ENCODE measurements at places on chromosomes 16 and 17.

DNA sequence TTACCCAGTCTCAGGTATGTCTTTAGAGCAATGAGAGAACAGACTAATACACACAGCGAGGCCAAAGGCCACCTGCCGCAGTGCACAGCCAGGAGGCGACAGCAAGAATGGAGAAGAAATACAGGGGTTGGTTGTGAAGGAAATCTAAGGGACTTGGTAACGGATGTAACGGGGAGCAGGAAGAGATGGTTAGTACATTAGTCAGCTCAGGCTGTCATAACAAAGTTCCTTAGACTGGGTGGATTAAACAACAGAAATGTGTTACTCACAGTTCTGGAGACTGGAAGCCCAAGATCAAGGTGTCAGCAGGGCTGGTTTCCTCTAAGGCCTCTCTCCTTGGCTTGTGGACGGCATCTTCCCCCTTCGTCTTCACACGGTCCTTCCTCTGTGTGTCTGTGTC lies 47.1 kb downstream of the TVP23C start:
- peak; percentile 67 for DNase-seq

GRCh38 chr16:979147-979546 lies 2.4 kb upstream of the SOX8 start:
- DNase-seq = no peak

DNA sequence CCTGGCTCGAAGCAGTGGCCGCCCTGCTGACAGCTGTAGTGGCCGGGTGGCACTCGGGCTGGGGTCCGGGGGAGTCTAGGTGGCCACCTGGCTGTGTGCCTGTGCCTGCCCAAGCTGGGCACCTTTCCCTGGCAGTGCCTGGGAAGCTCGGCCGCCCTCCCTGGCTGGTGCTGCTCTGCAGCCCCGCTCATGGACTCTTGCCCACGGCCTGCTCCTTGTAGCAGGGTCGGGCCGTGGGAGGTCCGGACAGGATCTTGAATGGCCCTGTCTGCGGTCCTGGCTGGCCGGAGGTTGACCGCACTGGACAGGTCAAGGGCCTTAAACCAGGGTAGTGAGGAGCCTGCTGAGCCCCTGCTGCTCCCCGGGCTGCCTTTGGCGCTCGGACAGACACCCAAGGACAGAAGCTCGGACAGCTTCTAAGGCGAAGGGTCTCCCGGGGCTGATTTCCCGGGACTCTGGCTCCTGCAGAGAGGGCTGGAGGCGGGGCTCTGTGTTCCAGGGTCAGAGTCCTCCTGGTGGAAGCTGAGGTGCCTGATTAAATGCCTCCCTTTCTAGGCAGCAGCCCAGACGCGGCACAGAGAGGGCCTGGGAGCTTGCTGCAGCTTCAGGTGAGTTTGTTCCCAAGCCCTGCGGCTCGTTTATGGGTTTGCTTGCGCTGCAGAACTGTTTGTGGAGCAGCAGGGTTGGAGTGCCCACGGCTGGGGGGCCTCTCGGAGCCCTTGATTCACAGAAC lies 6.0 kb downstream of the CAPN15 start:
- no peak for DNase-seq

- DNase-seq = no peak
These were observed 78.5 kb upstream of the CLEC3A start for GRCh38 chr16:77943801-77944200.

- DNase-seq = no peak
These were observed 9.9 kb downstream of the ANKRD40 start for GRCh38 chr17:50697663-50698272.

GRCh38 chr17:20156196-20157000 lies 147.2 kb downstream of the SPECC1 start:
- peak; percentile 50 for DNase-seq

DNA sequence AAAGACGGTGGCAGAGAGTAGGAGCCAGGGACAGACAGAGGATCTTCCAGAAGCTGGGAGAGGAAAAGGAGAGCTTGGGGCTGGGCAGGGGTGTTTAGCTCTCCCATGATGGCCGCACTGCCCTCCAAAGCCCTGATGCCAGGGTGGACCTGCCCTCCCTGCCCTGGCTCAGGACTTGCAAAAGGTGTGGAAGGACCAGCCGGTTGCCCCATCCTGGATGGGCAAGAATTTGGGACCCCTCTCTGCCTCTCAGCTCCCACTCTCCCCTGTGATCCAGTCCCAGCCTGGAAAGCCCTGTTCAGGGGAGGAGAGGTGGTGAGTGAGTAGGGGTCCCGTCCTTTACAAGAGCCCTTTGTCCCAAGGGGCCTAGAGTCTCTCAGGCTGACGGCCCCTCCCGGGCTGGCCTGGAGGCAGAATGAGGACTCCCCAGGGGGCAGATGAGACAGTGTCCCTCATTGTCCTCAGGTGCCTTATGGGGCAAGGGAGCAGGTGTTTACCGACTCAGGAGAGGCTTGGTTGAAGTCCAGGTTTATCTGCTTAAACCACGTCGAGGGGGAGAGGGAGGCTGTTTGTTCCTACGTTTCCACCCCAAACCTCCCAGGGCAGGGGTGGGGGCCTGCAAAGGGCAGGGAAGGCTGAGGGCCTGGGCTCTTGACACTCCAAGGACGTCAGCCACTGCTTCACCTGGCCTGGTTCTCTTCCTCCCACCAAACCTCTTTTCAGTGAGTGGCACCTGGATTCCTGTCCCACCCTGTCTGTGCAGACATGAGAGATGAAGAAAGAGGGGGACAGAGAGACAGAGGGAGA lies 19.3 kb upstream of the ITGA3 start:
- DNase-seq = no peak

- DNase-seq = peak; percentile 87
These were observed 129.6 kb downstream of the CPPED1 start for GRCh38 chr16:12674071-12674470.

DNA sequence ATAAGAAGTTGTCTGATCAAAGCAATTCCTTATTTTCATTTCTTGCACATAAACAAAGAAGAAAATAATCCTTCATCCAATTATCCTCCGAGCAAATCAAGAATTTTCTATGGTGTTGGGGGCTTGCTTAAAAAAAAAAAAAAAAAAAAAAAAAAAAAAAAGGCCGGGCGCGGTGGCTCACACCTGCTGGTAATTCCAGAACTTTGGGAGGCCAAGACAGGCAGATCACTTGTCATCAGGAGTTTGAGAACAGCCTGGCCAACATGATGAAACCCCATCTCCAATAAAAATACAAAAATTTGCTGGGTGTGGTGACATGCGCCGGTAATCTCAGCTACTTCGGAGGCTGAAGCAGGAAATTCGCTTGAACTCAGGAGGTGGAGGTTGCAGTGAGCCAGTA lies 19.3 kb downstream of the CNP start:
- DNase-seq = no peak

DNA sequence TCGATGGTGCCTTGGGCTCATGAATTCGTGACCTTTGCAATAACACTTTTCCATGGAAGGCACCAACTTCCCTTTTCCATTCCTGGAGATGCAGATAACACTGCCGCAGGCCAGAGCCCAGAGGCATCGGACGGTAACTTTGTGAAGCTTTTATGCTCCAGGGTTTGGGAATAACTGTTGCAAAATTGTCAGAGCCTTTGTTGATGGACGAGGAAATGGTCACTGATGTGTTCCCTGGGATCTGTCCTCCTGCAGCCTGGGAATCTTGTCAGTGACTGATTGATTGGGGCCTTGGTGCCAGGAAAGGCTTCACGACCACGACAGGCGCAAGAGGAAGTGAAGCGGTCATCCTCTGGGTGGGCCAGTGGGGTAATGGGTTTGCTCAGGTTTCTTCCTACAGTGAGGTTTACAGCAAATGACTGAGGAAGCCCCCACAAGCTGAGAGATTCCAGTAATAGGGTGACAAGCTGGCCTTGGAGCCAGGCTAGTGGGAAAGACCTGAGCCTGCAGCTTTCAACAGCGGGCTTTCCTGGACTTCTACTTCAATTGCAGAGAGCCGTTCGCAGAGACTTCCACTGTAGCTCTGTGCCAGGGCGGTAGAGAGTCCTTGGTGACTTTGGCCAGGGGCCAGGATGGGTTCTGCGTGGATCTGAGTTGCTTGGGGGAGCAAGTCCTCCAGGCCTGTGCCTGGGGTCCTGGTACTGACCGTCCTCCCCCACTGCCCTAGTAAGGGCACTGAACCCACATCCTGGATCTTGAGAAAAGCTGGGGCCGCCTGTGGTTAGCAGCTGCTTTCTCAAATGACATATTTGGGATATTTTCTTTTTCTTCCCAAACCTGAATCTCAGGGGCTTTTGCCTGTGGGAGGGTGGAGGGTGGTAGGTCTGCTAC lies 37.6 kb downstream of the PGS1 start:
- peak; percentile 59 for DNase-seq

DNA sequence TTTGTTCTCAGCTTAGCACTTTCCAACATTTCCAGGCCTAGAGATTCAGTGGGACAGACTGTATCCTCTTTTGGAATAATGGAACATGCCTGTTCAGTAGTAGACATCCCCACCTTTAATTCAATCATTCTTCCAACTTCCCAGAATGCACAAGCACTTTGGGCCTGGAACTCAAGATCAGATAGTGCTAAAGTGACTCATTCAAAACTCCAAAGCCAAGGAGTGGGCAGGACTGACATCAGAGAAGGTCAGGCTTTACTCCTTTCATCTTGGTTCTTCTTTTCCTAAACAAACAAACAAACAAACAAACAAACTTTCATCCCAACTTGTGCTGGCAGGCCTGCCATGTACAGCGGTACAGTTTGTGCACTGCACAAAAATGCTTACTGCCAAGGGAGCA lies 172.0 kb downstream of the AXIN2 start:
- DNase-seq = peak; percentile 54

DNA sequence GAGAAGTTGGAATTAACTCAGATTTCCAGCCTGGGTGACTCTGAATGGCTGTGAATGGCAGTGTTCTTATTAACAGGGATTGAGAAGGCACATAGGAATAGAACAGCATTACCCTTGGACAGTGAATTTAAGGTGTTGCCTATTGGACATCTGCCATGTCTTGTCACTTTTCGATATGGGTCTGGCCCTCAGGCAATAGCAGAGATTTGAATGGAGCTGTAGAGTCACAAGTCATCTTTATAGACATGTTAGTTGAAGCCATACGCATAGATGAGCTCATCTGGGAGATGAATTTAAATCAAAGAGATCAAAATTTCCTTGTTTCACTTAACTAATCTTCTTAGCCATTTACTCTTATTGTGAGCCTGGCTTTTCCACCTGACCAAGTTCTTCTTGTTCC lies 14.9 kb upstream of the DHRS11 start:
- no peak for DNase-seq

DNA sequence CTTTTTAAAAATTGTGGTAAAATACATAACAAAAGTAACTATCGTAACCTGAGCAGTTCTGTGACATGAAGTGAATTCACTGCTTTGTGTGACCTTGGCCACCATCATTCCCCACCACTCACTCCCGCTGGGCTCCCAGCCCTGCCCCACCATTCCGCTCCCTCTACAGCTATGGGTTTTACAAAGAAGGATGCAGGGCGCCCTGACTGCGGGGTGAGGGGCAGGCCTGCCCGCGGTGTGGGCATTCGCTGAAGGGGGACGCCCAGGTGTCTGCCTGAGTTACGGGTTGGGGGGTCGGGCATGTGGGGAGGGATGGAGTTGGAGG lies at the start of gene CEMP1:
TSS of gene CEMP1 (minus strand) at position 38 of the 325 bp plus-strand sequence. CDS start 335 bp downstream, outside the sequence.
- DNase-seq = no peak

DNA sequence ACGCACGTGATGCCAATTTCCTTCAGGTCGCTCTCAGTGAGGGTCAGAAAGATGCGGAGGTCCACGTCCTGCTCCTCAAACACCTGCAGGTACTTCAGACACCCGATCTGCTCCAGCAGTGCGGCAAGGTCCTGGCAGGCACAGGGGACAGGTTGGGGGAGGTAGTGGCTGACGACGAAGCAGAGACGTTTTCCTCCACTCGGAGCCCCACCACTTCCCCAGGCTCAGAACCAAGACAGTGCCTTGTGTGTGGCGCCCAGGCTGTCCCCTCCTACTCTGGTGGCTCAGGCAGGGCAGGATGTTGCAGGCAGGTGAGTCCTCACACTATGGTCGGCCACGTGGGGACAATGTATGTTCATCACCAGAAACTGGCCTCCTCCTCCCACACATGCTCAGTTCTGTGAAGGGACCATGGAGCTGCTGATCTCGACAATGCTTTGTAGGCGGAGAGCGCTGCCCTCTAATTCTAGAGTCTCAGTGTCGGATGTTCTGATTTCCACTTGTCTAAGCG lies 5.7 kb downstream of the NUDT16L1 start:
- no peak for DNase-seq

- DNase-seq = peak; percentile 17
These were observed 14.9 kb downstream of the MYO1D start for GRCh38 chr17:32861981-32862380.

DNA sequence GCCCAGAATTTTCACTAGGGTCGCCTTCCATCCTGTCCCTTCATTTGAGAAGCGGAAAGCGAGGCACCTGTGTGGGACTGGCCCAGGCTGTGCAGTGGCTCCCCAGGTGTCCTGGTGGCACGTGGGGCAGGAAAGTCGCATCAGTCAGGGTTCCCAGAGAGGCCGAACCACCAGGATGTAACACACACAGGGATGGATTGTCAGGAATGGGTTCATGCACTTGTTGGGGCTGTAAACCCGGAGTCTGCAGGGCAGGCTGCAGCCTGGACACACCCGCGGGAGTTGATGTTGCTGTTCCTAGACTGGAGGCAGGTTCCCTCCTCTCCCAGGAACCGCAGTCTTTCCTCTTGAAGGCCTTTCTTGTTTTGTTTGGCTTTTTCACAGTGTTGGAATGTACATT lies 30.7 kb upstream of the RPTOR start:
- DNase-seq = peak; percentile 87

DNA sequence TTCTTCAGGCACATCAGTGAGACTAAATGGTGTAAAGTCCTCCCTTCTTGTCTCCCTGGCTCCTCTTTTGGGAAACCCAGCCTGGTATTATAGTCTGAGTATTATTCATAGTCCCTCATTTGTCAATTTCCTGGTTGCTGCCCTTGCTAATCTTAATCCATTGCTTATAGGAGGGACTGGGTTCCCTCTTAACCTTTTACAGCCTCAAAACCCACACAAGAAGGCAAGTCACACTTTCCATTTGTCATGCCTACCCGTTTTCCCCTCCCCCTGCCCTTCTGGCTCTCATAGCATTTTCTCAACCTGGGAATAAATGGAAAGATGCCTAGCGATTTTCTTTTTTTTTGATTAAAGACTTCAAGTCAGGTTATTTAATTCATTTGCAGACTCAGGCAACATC lies 124.8 kb downstream of the MAP2K6 start:
- DNase-seq = no peak

DNA sequence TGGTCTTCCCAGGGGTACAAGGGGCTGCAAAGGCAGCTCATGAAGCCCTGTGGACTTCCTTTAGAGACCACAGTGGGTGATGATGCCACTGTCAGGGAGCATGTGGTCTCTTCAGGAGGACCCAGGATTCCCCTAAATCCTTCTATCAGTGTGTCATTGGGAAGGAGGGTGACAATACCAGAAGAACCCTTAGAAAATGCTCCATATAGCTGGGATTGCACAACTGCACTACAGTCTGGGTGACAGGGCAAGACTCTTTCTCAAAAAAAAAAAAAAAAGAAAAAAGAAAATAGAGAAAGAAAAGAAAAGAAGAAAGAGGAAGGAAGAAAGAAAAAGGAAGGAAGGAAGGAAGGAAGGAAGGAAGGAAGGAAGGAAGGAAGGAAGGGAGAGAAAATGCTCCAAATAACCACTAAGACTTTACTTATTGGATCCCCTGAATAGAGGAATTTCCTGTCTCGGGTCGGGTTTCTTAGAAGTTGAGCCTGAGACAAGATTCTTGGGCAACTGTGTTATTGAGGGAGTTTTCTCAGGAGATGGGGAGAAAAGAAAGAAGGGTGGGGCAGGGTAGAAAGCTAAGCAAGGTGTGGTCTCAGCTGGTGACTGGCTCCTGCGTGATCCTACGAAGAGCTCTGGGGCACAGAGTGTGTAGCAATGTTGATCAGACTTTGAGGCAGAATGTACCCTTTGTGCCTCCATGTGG lies 83.1 kb upstream of the DNAH9 start:
- DNase-seq = no peak

GRCh38 chr17:82228278-82228841 lies 482 bp upstream of the SLC16A3 start:
- DNase-seq = peak; percentile 30
